ENCODE measurements at places on chromosomes 11 and 22. TPM values are rescaled to one million over a fixed set of nuclear protein-coding genes. Genes with fewer than 3 reads are reported as not detected.

C11orf86 gene
- total RNA-seq, result 43.6 TPM

KCNQ1OT1 gene
- 0.05 TPM for total RNA-seq

EWSR1 gene
- 213 TPM for total RNA-seq

DTX4 gene
- 5.3 TPM for total RNA-seq

CATSPERZ gene
- 2.7 TPM for total RNA-seq

MUC5AC gene
- 5.4 TPM for total RNA-seq

MAPK8IP1 gene
- 6.0 TPM for total RNA-seq

XKR3 gene
- not detected for total RNA-seq

All from A549 treated with DMSO at 1 μM for 4 hours (cell line).